ENCODE measurements at places on chromosomes 3 and 15. TPM values are rescaled to one million over a fixed set of nuclear protein-coding genes. Genes with fewer than 3 reads are reported as not detected.

DNA sequence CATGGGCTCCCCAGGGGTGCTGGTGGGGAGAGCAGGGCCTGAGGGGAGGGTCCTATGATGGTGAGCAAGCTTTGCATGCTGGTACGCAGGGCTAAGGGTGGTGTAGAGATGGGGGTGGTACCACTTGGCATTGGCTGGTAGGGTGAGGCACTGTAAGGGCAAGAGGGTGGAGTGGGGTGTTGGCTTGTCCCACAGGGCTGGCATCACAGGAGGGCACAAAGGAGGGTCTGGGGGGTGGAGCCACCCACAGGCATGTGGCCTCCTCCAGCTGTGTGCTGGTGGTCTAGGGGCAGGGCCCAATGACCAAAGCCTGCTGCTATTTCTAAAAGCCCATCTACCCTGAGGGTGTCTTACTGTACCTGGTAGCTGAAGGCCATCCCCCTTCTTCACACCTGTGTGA is 65.2 kb upstream of the SEC13 start:
- DNase-seq: no peak

Gene NCKIPSD
- 14.6 TPM for total RNA-seq

GRCh38 chr15:85071061-85071460 is 89.4 kb downstream of the PDE8A start:
- no peak for DNase-seq

DNA sequence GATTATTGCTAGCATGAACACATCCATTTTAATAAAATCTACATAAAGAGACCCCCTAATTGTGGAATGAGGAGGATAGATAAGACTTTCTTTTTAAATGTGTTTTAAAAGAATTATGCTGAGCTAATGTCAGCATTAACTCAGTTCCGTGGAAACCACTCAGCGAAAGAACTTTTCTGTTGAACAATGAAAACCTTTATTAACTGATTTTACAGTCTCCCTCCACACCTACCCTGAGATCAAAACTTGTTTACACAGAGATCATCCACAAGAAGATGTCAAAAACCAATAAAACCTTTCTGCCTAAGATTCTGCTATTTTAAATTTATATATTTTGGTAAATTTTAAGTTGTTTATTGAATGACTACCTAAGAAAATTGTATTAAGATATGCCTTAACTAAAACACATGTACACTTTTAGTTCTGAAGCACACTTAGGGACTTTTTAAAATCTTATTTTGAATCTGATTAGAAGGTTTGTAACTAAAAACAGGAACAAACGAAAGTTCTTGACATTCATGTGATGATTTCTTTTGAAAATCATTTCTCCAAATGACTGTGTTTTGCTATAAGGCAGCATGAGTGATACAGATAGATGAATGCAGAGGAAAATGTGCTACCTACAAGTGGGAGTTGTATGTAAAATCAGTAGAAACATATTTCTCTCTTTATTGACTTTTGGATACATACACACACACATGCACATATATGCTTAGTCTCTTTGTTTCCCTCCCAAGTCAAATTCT is 369.0 kb downstream of the UNC13C start:
- DNase-seq: no peak

DNA sequence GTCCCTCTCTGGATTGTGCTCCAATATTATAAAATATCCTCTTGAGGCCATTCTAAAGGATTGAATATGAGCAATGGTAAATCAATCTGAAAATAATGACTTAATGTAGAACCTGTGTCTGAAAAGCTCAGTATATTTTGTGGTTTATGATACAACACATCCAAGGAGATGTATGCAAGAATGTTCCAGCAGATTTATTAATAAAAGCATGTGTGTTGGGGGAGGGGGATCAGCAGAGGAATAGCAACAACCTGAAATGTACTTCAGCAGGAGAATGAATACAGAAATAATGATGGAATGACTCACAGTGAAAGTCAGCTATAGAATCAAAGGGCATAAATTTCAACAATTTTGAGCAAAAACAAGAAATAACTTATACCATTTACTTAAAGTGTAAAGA is 56.7 kb upstream of the NUDT16 start:
- no peak for DNase-seq

DNA sequence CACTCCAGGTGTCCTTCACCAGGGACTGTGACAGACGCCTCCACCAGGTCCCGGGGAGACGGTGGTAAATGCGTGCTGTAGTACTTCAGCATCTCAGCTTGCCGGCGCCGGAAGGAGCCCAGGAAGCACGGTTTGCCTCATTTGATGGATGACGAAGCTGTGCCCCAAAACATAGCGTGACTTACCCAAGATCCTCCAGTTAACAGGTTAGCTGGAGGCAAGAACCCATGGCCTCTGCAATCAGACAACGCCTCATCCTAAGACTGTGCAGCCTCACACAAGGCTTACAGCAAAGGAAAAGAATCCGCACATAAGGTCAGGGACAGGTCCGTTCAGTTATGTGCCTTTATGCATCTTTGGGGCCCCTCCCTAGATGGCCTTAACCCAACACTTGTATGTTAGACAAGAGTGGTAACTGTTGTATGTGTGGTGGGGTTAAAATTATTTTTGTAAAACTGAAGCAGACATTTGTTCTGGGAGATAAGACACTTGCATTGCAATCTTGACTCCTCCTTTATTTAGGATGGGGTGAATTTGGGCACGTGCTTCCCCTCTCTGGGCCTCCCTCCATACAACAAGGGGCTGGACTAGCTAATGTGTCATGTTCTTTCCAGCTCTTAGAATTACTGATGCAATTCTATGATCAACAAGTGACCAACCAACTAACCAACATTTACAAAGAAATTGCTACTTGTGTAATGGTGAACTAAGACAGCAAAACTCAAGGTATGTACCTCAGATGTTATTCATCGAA is 39.4 kb downstream of the VGLL4 start:
- no peak for DNase-seq

DNA sequence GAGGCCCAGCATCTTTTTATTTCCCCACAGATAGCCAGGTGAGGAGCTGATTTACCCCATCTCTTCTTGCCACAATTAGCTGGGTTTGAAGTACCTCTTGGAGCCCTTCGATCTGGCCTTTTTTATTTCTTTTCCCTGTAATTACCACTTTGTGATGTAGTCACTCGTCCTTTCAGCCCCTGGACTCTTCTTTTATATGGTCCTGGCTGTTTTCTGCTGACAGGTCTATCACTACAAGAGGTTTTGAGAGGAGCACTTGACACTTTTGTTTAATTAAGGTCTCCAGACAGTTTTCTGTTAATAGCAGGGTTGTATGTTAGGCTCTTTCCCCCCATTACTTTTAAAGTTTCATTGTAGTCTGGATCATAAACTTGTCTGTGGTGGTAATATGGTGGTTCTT is 11.8 kb downstream of the ATXN7 start:
- DNase-seq: no peak

Gene IL5RA
- 10.4 TPM for total RNA-seq

Gene PIERCE2
- not detected for total RNA-seq

GRCh38 chr15:74787251-74788041 is 5.6 kb downstream of the CSK start:
- DNase-seq: peak; percentile 70

- DNase-seq: no peak
Observed at GRCh38 chr15:48307586-48307985, 23.6 kb upstream of the DUT start.

DNA sequence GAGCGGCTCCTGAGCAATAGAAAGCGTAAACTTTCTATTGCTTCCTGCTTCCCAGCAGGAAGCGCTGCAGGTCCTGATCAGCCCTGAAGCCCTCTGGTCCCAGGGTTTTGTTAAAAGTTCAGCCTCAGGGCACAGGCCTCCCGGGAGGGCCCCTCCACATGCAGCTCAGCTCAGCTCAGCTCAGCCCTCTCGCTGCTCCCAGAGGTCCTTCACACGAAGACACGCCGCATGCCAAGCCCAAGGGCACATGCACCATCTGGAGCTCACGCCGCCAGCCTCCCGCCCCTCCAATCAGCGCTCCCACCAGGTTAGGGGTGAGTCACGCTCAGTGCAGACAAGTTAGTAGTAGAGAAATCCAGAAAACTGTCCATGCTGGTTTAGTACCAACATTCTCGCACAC is 12.7 kb downstream of the TKT start:
- no peak for DNase-seq

GRCh38 chr15:63582718-63583426 is 14.3 kb upstream of the FBXL22 start:
- no peak for DNase-seq

Gene PLSCR2
- not detected for total RNA-seq

- no peak for DNase-seq
Observed at GRCh38 chr3:1600206-1600605, 498.5 kb upstream of the CNTN4 start.

Gene CYP1A2
- not detected for total RNA-seq

DNA sequence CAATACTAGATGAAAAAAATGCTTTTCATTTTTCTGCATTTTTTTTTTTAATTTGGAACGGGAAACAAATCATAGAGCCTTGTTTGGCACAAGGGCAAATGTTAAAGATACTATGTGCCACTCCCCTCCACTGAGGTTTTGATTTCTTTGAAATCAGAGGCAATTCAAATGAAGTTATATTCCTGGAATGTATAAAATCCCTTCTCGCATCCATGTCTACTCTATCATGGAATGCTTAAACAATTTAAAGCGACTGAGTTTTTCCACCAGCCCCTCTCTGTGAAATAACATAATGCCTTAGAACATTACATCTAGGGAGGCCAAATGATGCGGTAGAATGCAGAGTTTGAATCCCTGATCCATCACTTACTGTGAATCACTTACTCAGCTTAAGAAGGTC is 69.7 kb downstream of the FMN1 start:
- DNase-seq: no peak

DNA sequence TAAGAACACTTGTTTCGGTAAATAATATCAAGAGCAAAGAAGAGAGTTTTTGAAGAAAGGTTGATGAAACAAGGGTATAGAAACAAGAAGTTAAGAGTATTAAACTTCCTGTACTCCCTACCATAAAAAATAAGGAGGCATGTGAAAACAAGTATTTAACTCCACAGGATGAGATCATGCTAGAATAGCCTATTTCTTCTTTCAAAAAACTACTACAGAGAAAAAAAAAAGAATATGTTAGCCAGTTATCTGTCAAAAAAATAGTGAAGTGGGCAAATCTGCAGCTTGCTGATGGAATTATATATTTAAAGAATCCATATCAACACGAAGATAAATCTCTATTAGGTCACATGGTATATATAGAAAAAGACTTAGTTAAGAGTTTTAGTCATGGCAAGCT is 33.4 kb downstream of the SETD2 start:
- DNase-seq: no peak

Gene CKMT1A
- not detected for total RNA-seq

DNA sequence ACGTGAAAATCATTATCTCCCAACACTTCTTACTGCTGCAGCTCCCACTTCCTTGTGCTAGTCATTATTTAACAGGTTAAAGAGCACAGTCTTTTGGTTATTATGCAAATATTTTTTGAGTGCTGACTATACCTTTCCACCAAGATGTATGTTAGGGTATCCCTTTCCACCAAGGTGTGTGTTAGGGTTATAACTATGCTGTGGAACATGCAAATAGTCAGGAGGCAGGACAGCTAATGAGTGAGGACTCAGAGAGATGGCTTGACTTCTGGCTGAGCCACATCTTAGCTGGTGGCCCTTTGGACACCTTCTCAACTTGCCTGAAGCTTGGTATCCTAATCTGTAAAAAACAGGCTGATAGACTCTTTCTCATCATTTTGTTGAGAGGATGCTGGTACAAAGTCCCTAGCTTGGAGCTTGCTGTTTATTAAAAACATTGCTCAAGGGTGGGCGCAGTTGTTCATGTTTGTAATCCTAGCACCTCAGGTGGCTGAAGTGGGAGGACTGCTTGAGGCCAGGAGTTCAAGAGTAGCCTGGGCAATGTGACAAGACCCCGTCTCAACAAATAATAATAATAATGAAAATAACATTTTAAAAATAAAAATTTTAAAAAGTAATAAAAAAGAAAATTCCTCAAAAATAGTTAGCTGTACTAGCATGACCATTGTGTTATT is 160.5 kb upstream of the ADAMTS9 start:
- no peak for DNase-seq

- no peak for DNase-seq
Observed at GRCh38 chr15:30062881-30063280, 19.9 kb upstream of the GOLGA8J start.

Gene OR5K2
- total RNA-seq: not detected

Gene RBP2
- not detected for total RNA-seq

DNA sequence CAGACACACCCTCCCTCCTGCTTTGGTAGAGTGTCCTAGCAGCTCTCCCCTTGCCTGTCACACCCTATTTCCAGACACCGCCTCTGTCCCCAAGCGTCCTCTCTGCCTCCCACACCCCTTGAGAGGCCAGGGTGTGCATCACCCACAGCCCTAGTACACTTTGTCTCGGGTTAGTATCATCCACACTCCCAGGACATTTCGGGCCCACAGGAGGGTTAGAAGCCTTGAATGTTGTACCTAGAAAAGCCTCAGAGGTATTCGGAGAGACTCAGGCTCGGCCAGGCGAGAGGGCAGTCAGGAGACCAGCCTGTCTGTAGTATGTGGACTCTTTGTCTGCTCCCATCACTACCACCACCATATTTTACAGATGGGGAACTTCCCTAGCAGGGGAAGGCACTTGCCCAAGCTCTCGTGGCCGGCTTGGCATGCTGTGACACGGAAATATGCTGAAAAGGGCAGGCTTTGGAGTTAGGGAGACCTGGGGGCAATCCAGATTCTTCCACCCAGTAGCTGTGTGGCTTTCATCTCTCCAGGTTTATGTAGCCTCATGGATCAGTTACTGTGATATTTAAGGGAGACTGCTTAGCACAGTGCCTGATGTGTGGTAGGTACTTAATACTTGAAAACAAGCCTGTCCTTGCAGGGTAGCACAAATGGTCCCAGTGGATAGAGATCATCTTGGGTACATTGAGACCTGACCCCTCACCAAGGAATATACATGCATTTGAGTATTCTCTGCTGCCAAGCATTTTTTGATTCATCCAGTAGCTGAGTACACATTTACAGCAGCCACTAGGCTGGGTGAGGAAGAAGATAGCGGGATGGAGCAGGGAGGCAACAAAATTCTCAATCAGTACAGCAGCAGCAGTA is 1.4 kb downstream of the TMEM43 start:
- DNase-seq: no peak

- no peak for DNase-seq
Observed at GRCh38 chr3:123104550-123104949, 37.7 kb downstream of the PDIA5 start.

- no peak for DNase-seq
Observed at GRCh38 chr3:129658110-129658843, 51.8 kb upstream of the PLXND1 start.

GRCh38 chr3:147298511-147298982 is 107.8 kb downstream of the ZIC4 start:
- DNase-seq: no peak

- DNase-seq: no peak
Observed at GRCh38 chr3:112115806-112116383, 17.2 kb downstream of the GCSAM start.

Gene IL17RD
- not detected for total RNA-seq

GRCh38 chr15:88144921-88145653 is 111.5 kb downstream of the NTRK3 start:
- no peak for DNase-seq

Gene APBA2
- total RNA-seq: 28.9 TPM

GRCh38 chr3:42895580-42895868 is 10.4 kb upstream of the ZNF662 start:
- DNase-seq: no peak

GRCh38 chr3:98855806-98856400 is 45.6 kb downstream of the DCBLD2 start:
- DNase-seq: no peak

Measured in T-helper 17 cell (primary cell).